ENCODE measurements at places on chromosomes 7 and 10.

DNA sequence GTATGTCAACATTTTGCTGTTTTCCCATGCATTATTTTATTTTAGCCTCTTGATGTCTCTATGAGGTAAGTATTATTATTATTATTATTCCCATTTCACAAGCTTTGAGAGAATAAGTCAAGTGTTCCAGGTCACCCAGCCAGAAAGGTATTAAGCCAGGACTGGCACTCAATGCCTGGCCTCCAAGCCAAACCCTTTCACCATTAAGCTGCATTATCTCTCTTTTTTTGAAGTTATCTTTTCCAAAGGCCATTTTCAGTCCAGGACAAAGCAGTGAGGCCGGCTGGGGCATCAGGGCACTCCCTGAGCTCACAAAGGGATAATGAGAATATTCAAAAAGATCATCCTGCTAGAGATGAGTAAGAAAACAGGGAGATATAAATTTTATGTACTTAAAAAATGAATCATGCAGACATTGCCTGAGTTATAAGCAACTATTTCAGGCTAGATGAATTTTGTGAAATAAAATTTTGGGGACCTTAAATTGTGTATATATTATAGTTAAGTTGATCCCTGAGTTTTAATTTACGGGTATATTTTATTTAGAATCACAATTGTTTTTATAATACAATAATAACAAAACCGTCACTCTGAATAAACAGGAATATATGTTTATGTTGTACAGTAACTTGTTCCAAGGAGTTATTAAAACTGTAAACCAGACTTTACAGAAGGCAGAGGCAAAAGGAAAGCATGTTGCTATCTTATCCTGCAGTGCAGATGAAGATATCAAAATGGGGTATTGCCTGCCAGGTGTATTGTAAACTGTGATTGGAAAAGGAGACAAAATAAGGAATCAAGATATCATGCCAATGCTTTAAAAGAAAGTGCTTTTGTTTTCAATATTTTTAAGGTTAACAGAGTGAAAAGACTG, 51.3 kb upstream of the CAV2 start:
- DNase-seq = no peak

DNA sequence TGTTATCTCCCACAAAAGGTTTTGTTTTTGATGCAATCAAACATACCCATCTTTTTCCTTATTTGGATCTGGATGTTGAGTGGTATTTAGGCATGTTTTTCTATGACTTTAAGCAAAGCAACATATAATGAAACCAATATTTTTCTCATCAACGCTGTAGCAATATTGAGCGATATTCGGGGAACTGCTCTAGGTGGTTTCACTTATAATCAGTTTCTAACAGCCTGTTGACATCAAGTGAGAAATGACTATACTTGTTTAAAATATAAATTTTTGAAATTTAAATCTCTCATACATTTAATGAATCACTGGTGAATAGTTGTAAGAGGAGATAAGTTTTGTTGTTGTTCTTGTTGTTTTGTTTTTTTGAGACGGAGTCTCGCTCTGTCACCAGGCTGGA, 52.8 kb upstream of the CCAR1 start:
- DNase-seq = no peak

DNA sequence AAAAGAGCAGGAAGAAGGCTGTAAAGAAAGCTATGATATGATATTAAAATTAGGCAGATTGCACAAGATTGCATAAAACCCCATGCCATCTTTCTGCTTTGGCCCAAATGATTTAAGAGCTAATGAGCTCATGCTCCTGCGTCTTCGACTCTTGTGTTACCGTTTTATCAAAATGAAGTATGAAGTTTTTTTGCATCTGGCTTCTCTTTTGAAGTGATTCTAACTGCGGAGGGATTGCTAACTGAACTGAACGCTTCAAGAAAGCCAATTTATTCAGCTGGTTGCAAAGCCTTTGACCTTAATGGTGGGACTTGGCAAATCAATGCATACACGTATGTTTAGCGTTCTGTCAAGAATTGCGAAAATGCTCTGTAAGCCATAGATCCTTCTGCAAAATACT, 282.9 kb downstream of the TWIST1 start:
- DNase-seq = no peak

DNA sequence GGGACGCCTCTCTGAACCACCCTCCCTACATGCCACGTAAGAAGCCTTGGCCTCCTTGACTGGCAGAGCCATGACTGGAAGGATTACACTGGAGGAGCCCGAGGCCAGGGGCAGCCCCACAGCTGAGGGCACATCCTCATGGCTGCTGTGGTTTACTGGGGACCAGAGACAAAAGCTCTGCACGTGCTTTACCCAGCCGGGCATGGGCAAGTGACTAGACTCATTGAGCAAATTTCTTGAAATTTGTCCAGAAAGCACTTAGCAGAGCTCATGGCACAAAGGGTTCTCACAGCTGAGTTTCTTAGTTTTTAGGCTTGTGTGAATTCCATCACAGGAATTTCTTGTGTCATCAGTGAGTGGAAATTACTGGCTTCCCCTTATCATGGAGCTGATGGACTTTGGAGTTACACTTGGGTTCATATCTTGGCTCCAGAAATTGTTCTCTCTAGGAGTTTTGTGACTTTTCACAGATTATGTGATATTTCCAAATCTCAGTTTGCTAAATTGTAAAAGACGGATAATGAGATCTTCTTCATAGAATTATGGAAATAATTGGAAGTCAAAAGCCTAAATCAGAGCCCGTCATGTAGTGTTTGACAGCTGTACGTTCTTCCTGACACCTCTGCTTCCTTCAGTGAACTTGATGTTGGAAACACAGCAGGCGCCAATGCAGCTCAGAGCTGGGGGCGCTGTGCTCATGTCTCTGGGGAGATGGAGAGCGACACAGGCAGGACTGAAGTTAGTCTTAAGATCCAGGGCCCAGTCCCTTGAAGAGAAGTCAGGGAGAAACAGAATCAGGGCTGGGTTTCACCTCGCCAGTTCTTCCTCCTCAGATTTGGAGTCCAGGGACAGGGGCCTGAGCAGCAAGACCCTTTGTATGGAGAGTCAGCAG, 47.7 kb upstream of the MGAM2 start:
- no peak for DNase-seq

- DNase-seq = no peak
Observed at GRCh38 chr10:100477970-100478369, 15.2 kb downstream of the WNT8B start.

- DNase-seq = no peak
Observed at GRCh38 chr7:147510201-147510542, 1080.4 kb upstream of the C7orf33 start.

Data from activated T-helper 1 cell treated with Interleukin-2 at 50 U/mL for 16 hours (primary cell).